ENCODE measurements at places on chromosomes 6 and 20.

DNA sequence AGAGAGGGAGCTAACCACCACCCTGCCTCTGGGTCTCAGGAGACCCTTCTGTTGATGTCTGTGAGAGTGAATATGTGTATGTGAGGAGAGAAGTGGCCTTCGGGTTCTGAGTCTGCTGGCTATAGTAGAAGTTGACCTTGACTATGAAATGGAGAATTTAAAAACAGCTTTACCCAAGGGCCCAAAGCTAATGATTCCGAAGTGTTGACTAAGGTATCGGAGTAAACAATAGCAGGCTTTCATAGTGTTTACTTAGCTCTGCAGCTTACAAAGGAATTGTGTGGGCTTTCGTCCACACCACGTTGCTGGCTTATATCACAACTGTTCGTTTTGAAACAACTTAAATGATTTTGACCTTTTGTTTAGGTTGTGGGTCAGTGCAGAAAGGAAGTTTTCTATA is 126.5 kb upstream of the JAG1 start:
- H3K27me3 ChIP-seq = no peaks in the 10 kb centered on the region
- no peak for DNase-seq
- no peak overlapping the region for H3K4me3 ChIP-seq
- no peaks in the 10 kb centered on the region for H3K36me3 ChIP-seq

- H3K4me3 ChIP-seq = no peak overlapping the region
- H3K4me1 ChIP-seq = peaks cover 5% of the 10 kb centered on the region
- no peaks in the 10 kb centered on the region for H3K27me3 ChIP-seq
- peaks cover 63% of the 10 kb centered on the region for H3K36me3 ChIP-seq
- peak overlapping the region; percentile 13 for H3K27ac ChIP-seq
These were observed 13.6 kb downstream of the PRRC2A start for GRCh38 chr6:31634131-31634530.

GRCh38 chr20:46945465-46945864 is 50.8 kb downstream of the EYA2 start:
- no peaks in the 10 kb centered on the region for H3K4me1 ChIP-seq
- H3K27ac ChIP-seq = no peak overlapping the region
- H3K4me3 ChIP-seq = no peak overlapping the region

- H3K27ac ChIP-seq = no peak overlapping the region
- no peak overlapping the region for H3K4me3 ChIP-seq
- DNase-seq = no peak
These were observed 15.6 kb downstream of the LRRN4 start for GRCh38 chr20:6038256-6038655.

DNA sequence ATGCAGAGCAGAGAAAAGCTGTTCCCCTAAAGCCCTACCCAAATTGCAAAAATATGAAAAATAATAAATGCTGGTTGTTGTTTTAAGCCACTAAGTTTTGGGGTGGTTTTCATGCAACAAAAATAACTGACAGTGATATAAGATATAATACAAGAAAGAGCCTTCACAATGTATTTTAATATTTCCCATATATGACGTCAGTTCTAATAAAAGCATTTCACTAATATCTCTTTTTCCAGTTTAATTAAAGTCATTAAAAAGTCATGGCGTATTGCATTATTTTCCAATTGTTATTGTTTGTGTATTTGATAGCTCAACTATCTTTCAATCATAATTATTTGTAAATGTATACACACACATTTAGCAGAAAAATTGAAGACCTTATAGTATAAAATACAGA is 134.7 kb upstream of the EPHA7 start:
- no peaks in the 10 kb centered on the region for H3K36me3 ChIP-seq
- no peaks in the 10 kb centered on the region for H3K27me3 ChIP-seq
- DNase-seq = no peak
- no peak overlapping the region for H3K4me3 ChIP-seq
- no peak overlapping the region for H3K27ac ChIP-seq

GRCh38 chr6:15505463-15505918 is 157.3 kb downstream of the DTNBP1 start:
- H3K27ac ChIP-seq = no peak overlapping the region
- no peaks in the 10 kb centered on the region for H3K4me1 ChIP-seq
- H3K27me3 ChIP-seq = no peaks in the 10 kb centered on the region
- peaks cover 6% of the 10 kb centered on the region for H3K36me3 ChIP-seq
- no peak overlapping the region for H3K4me3 ChIP-seq

GRCh38 chr20:24321973-24322372 is 147.5 kb upstream of the SYNDIG1 start:
- no peaks in the 10 kb centered on the region for H3K36me3 ChIP-seq
- no peak overlapping the region for H3K4me3 ChIP-seq
- DNase-seq = no peak
- no peak overlapping the region for H3K27ac ChIP-seq
- peaks cover 4% of the 10 kb centered on the region for H3K4me1 ChIP-seq

- no peak overlapping the region for H3K27ac ChIP-seq
- no peak overlapping the region for H3K4me3 ChIP-seq
- H3K27me3 ChIP-seq = peaks cover 6% of the 10 kb centered on the region
- no peak for DNase-seq
These were observed 47.7 kb downstream of the DNAH8 start for GRCh38 chr6:38762848-38763247.

GRCh38 chr6:163405412-163406309 is 8.9 kb upstream of the QKI start:
- H3K27ac ChIP-seq = peak overlapping the region; percentile 77
- H3K4me1 ChIP-seq = peaks cover 14% of the 10 kb centered on the region
- H3K4me3 ChIP-seq = peak overlapping the region; percentile 72
- H3K36me3 ChIP-seq = no peaks in the 10 kb centered on the region

DNA sequence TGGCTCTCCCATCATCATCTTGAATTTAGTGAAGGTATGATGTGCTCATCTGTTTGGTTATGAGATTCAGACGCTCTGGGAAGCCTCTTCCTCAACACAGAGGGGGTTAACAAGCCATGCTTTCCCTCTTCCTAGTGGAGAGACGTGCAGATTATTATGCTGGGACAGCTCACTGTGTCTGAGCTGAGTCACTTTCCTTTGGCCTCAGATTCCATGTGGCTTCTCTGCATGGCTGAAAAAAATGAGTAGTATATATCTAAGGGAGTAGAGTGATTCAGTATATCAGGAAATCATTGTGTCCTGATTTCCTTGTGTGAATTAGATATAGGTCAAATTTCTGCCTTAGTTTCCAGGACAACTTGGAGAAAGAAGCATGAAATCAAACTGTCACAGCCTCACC is 52.6 kb downstream of the FIG4 start:
- no peaks in the 10 kb centered on the region for H3K27me3 ChIP-seq
- H3K27ac ChIP-seq = no peak overlapping the region
- no peak for DNase-seq
- peaks cover 14% of the 10 kb centered on the region for H3K36me3 ChIP-seq

- no peak overlapping the region for H3K4me3 ChIP-seq
- DNase-seq = no peak
- H3K36me3 ChIP-seq = no peaks in the 10 kb centered on the region
- H3K27me3 ChIP-seq = peaks cover 16% of the 10 kb centered on the region
- H3K27ac ChIP-seq = no peak overlapping the region
- H3K4me1 ChIP-seq = peaks cover 2% of the 10 kb centered on the region
These were observed 100.3 kb downstream of the ZNF217 start for GRCh38 chr20:53493311-53493857.

DNA sequence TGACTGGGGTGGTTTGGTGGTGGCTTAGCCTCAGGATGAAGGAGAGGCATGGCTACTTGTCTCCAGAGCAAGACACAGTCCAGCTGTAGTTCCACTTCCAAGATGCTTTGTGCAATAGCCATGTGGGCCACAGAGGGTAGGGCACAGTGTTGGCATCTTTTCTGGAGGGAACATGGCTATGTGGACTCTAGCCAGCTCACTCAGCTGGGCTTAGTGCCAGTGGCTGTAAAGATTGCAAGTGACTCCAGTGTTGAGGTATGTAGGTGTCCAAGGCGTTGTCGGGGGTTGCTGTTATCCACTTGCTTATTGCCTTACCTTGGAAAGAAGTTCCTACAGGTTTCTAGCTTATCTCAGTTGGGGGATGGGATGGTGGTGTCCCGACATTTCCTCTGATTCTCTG is 233.4 kb downstream of the CD109 start:
- H3K4me3 ChIP-seq = no peak overlapping the region
- DNase-seq = no peak
- H3K36me3 ChIP-seq = no peaks in the 10 kb centered on the region
- no peaks in the 10 kb centered on the region for H3K4me1 ChIP-seq
- no peaks in the 10 kb centered on the region for H3K27me3 ChIP-seq
- H3K27ac ChIP-seq = no peak overlapping the region

DNA sequence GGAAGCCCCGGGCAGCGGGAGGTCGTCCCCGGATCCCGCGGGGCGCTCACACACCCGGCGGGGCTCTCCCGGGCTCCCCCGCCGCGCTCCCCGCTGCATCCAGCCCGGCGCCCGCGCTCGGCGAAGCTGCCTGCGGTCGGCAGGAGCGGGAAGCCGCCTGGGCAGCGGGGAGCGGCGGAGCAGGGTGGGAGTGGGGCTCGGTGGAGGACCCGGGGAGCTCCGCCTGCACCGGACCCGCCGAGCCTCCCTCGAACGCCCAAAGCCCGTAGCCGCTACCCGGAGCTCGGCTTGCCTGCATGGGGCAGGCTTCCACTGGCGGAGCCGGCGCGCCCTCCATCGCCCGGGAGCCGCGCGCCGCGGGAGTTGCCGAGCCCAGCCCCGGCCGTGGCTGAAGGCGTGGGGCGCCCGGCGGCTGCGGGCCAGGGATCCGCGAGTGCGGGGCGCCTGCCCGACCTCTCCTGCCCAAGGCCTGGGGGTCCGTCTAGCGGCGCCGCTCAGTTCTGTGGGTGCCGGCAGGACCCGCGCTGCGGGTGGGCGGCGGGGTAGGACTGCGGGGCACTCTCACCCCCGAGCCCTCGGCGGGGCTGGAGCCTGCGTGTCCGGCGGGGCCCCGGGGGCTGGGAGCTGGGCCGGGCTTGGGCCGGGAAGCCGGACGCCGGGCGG is 671 bp downstream of the CDH4 start:
- H3K4me1 ChIP-seq = no peaks in the 10 kb centered on the region
- H3K27me3 ChIP-seq = peaks cover 48% of the 10 kb centered on the region
- H3K36me3 ChIP-seq = no peaks in the 10 kb centered on the region
- DNase-seq = no peak
- no peak overlapping the region for H3K27ac ChIP-seq

DNA sequence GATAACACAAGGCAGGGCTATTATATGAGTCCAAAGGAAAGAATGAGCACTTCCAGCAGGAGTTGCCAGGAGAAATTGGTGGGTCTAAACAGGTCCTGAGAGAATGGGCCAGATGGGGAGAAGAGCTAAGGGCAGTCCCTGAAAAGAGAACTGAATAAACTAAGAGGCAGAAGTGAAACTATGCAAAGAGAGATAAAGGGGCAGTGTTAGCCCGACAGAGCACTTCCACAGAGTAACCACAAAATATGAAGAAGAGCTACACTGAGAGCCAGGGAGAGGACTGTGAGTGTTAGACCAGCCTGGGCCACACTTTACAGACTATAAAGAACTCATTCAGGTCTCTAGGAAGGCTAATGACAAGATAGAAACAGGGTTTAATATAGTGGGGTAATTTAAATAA is 43.8 kb downstream of the RALGAPA2 start:
- no peaks in the 10 kb centered on the region for H3K27me3 ChIP-seq
- H3K36me3 ChIP-seq = peaks cover 4% of the 10 kb centered on the region
- peaks cover 9% of the 10 kb centered on the region for H3K4me1 ChIP-seq
- no peak overlapping the region for H3K27ac ChIP-seq
- no peak overlapping the region for H3K4me3 ChIP-seq

GRCh38 chr6:37020381-37020780 is 14.9 kb downstream of the FGD2 start:
- no peak for DNase-seq
- peaks cover 28% of the 10 kb centered on the region for H3K36me3 ChIP-seq
- H3K27ac ChIP-seq = no peak overlapping the region
- H3K27me3 ChIP-seq = no peaks in the 10 kb centered on the region

DNA sequence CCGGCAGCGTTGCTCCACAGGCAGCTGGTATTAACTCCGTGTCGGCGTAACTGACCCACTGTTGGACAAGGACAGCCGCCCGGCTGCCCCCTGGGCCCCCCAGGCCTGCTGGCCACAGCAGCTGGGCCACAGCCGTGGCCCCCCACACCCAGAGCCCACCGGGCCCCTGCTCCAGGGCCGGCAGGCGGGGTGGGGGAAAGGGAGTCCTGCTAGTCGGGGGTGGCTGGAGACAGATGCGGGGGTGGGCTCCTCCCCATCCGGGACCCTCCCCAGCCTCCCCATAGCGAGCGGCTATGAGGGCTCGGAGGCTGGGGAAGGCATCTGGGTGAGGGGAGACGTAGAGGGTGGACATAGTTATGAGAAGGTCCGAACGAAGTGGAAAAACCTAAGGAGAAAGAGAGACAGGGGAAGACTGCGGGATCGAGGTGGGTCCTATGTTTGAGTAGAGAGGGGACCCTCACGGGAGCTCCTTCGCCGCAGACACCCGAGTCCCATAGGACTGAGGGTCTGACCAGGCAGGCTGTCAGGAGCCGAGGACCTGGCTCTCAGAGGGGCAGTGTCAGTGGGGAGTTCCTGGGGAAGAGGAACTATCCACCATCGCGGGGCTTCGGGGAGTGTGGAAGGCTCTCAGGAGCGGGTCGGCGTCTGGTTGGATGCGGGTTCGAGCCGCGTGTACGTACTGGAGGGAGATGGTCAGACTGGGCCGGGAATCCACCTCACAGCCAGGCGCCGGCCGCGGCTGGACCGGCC is 511 bp downstream of the VARS1 start:
- H3K4me3 ChIP-seq = peak overlapping the region; percentile 96
- no peak for DNase-seq
- H3K27me3 ChIP-seq = no peaks in the 10 kb centered on the region
- H3K4me1 ChIP-seq = peaks cover 51% of the 10 kb centered on the region
- H3K27ac ChIP-seq = peak overlapping the region; percentile 98

DNA sequence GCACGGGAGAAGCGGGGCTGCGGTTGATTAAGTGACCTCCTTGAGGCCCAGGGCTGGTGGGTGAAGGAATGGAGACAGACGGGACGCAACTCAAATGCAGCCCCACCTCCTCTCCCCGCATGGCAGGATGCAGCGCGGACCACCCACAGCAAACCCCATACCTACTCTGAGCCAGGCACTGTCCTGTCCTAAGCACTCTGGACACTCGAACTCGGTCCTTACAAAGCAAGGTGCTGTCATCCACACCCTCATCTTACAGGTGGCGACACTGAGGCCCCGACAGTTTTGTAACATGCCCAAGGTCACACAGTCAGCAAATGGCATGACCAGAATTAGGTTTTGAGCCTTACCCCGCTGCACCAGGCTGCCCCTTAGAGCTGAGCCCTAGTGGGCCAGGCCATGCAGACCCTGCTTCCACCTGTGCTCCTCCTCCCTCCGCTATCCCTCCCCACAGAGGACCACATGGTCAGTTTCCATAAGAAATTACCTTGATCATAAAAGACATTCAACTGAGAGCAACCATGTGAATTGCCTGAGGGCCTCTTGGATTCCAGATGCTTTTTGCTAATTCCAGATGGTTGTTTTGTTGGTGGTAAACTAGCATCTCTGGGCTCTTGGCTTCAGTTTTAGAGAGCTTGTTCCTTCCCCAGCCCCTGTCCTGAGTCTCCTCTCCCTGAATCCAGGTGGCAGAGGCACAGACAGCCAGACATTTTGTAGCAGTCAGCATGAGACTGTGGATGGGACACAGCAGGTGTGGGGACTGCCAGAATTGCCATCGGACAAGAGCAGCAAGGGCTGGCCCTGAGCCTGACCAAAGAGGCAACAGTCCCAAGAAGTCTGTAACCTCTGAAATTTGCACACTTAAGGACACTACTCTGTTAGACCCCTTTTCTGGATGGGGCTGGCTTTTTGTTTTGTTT is 171.9 kb upstream of the PMEPA1 start:
- no peak overlapping the region for H3K4me3 ChIP-seq
- no peaks in the 10 kb centered on the region for H3K4me1 ChIP-seq
- no peak overlapping the region for H3K27ac ChIP-seq
- DNase-seq = peak; percentile 35
- peaks cover 23% of the 10 kb centered on the region for H3K27me3 ChIP-seq

GRCh38 chr6:24031496-24031895 is 94.5 kb upstream of the NRSN1 start:
- no peaks in the 10 kb centered on the region for H3K4me1 ChIP-seq
- H3K27me3 ChIP-seq = no peaks in the 10 kb centered on the region
- no peak for DNase-seq
- no peak overlapping the region for H3K4me3 ChIP-seq
- no peak overlapping the region for H3K27ac ChIP-seq
